ENCODE measurements at places on chromosomes 1 and 21.

GRCh38 chr1:247286134-247286670 lies 30.3 kb downstream of the VN1R5 start:
- no peak for DNase-seq

DNA sequence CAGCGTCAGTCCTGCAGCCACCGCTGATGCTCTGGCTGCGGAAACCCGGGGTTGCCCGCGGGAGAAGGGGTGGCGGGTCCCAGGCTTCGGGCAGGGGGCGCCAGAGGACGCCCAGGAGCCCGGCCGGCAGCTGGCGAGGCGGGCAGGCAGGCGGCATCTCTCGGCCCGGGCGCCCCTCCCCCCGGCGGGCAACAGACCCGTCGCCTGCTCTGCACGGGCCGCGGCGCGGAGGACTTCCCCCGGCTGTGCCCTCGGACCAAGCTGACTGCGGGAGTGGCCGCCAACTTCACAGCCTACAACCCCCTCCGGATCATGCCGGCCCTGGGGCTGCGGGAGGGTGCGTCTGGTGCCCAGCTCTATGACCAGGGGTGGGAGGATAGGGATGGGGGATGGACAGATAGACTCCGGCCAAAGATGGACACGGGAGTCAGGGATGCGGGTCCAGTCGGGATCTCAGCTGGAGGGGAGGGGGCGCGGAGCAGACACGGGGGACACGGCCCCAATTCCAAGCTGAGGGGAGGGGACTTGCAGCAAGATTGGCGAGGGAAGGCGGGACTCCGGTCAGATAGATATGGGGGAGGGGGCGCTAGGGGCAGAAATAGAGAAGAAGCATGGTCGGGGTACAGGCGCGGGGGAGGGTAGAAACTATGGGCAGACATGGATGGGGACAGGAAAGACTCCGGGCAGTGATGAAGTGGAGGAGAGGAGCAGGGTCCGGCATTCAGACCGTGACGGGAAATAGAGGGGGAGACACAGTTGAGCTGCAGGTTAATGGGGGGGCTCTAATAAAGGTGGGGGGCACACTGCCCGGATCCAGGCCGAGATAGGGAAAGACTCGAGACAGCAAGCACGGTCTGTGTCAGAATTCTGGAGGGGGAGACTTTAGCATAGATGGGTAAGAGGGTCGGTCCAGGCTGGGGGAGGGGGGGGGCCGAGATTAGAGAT lies 1.1 kb downstream of the ADGRB2 start:
- DNase-seq: peak; percentile 52

GRCh38 chr1:84370831-84371394 lies 27.4 kb upstream of the DNASE2B start:
- peak; percentile 86 for DNase-seq

GRCh38 chr1:244053831-244054230 lies 2.7 kb downstream of the ZBTB18 start:
- DNase-seq: no peak

DNA sequence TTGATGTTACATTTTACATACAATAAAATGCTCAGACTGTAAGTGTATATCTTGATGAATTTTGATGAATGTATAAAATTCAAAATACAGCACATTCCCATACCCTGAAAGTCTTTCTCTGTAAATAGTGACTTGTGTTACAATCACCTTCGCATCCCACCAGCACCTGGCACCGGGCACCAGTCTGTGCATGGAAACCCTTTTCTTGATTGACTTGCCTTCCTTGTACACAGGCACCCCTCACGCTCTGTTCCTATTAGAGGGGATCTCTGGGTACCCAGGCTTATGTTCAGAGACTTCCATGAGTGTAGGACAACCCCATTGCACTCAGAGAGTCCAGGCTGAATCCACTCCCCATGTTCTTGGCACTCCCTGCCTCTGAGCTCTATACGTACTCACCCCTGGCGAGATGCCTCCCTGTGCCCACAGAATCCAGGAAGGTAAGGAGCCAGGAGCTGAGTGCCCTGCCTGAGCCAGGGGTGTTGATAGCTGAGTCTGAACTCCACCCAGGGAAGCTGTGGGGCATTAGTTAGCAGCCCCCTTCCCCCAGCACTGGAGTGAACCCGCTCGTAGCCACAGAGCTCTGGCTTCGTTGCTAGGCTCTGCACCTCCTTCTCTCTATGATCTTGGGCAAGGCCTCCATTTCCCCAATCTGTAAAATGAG lies 22.5 kb upstream of the PKP1 start:
- DNase-seq: no peak

- DNase-seq: no peak
These were observed 9.2 kb downstream of the DNASE2B start for GRCh38 chr1:84407524-84407923.

DNA sequence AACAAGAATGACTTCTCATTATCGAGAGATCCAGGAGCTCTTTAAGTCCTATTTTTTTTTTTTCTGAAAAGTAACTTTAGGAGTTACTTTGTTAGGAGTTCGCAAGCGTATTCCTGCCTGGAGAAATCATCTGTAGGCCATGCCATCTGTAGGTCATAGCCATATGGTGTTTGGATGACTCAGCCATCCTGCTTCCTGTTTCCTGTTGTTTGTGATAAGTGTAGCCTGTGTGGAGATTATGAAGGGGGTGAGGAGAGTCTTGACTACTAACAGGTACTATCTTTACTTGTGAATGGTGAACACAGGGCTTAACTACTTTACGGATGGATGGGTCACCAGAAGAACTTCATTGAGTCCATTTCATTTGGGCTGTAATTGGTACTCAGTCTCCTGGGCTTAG lies 327.2 kb downstream of the PTPRU start:
- DNase-seq: peak; percentile 54

DNA sequence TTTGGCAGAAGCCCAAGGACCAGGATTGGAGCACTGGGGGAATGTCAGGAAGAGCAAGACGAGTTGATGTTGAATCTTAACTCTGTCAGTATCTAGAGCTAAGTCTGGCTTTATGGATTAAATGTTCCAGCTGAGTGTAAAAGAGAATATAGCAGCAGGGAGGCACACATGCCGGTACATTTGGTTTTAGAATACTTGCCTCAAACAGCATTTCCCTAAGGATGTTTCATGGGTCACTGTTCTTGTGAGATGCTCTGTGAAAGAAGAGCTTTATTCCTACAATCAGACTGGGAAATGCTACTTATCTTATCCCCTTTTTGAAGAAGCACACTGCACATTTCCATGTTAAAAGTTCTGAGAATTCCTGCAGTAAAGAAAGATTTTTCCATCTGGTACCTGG lies 440.3 kb upstream of the B3GALT2 start:
- no peak for DNase-seq

DNA sequence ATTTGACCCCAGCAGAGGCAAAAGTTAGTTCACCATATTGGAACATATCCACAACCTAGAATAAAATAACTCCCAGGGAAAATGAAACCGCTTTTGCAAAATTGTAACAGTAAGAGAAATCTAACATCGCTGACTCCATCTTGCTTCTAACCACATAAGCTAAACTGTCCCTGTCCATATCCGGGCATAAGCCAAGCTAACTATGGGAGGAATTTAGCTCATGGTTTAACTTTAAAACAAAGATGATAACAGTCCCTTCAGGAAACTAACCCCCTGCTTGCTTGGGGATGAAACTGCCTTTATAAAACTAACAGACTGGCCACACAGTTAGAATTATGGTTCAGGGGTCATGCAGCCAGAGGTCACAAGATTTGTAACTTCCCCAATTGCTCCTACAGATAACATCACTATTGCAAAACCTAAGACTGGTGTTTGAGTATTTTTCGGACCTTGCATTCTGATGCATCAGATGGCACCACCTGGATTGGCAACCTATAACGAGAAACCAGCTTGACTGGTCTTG lies 46.3 kb downstream of the TESK2 start:
- peak; percentile 85 for DNase-seq

DNA sequence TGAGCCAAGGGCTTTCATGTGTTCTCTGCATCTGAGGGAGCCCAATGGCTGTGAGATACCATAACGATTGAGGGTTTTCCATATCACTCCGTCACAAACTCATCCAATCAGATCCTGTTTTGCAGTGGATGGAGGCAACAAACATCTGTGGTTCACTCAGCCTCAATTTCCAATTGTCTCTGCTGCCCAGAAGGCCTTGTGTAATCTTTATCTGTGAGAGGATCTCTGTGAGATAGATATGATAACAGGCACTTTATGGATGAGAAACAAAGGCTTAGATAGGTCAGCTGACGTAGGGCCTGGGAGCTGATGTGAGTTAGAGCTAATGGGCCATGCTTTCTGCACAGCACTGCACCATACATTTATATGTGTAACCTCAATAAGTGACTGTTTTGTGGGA lies 3.3 kb upstream of the MTARC1 start:
- no peak for DNase-seq

GRCh38 chr1:226532553-226532952 lies 16.0 kb upstream of the STUM start:
- no peak for DNase-seq

- DNase-seq: no peak
These were observed 120.4 kb upstream of the IRF2BP2 start for GRCh38 chr1:234730475-234730769.

GRCh38 chr1:205543351-205544301 lies 39.2 kb downstream of the CDK18 start:
- peak; percentile 43 for DNase-seq

Data from fibroblast of villous mesenchyme (primary cell).